ENCODE measurements at places on chromosomes 11 and 22. TPM values are rescaled to one million over a fixed set of nuclear protein-coding genes. Genes with fewer than 3 reads are reported as not detected.

The PIWIL4 gene
- 0.50 TPM for total RNA-seq

The KCNA4 gene
- total RNA-seq = 1.1 TPM

The BCR gene
- total RNA-seq = 28.0 TPM

The CNGA4 gene
- total RNA-seq = 0.18 TPM

The CD6 gene
- total RNA-seq = 5.7 TPM

The OR4D6 gene
- 0.59 TPM for total RNA-seq

The ST14 gene
- 0.25 TPM for total RNA-seq

The TMEM151A gene
- 8.3 TPM for total RNA-seq

The ARHGAP1 gene
- total RNA-seq = 56.2 TPM

The P2RY2 gene
- total RNA-seq = 3.6 TPM

The BLID gene
- total RNA-seq = 1.6 TPM

The MPZL2 gene
- 6.8 TPM for total RNA-seq

- peak; percentile 51 for ATAC-seq
These were observed 2.2 kb downstream of the CPT1B start for GRCh38 chr22:50576070-50576469.

DNA sequence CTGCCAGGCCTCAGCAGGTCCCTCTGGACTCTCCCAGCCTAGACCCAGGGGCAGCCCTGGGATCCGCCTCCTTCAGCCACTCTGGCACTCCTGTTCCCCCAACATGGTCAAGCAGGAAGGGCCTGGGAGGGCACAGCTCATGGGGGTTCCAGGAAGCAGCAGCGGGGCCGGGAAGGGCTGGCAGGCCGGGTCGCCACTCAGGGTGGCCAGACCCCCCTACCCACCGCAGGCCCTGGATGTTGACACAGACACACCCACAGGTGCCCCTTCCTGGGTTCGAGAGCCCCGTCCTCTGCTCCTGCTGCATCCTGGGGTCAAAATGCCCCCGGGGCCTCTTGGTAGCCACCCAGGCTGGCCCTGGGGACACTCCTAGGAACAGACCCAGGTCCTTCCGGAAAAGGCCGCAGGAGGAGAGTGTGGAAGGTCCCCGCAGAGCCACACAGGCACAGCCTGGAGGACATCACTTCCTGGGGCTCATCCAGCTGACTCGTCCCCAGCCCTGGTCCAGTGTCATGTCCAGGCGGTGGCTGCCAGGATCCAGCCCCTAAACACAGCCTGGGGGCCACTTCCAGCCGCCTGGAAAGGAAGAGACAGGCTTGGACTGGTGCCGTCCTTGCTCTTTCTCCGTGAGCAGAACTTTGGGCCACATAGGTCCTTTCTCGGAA, 6.8 kb upstream of the PIM3 start:
- no peak for ATAC-seq

GRCh38 chr22:17772249-17772957, 1.9 kb downstream of the BID start:
- ATAC-seq = peak; percentile 1

- ATAC-seq = no peak
These were observed 19.1 kb downstream of the WNT7B start for GRCh38 chr22:45957826-45958225.

GRCh38 chr22:34971456-34971855, 94.5 kb upstream of the ISX start:
- no peak for ATAC-seq

DNA sequence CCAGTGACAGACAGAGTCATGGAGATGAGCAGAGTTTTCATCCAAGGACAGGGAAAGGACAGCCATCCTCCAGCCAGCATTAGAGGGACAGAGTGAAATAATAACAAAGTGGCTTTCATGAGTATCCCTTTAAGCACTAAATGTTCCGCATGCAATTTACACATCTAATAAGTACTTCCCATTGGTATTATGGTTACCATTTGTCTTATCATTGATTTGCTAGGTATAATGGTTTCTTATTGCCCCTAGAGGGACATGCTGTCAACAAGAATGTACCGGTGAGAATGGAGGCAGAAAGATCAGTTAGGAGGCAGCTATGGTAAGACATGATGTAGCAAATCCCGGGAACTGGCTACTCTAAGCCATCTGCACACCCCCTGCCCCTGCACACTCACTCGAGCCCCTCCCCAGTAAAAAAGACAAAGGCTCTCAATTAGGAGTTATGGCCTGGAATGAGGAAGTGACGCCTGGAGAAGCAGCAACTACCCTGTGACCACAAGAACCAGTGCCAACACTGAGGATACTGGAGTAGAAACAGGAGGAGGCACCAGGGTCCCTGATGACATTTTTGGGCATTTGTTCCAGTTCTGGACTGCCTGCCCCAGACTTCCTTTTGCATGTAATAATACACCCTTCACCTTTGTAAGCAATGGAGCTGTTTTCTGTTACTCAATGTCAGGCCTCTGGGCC, 30.2 kb upstream of the HMGXB4 start:
- no peak for ATAC-seq

DNA sequence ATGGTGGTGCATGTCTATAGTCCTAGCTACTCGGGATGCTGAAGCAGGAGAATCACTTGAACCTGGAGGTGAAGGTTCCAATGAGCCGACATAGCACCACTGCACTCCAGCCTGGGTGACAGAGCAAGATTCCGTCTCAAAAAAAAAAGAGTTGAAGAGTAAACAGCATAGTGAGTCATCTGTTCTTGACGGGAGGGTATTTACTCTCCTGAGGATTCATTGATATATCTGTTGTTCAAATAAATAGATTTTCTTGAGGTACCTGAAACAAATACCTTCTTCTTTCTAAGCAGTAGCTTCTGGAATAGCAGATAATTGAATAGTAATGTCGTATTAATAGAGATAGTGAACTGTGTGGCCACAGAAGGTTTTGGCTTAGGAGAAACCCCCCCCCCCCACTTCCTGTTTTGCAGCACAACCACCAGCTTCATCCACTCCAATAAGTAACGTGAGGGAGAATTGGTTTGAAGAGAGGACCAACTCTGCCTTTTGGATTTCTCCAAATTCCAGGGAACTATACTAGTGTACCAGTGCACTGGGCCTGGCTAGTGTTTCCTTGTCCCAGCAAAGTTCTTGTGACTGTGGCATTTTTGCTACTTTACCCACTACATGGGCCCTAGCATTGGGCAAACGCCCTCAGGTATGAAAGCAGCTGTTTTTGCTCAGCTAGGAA, 90.0 kb downstream of the PRMT3 start:
- ATAC-seq = no peak

DNA sequence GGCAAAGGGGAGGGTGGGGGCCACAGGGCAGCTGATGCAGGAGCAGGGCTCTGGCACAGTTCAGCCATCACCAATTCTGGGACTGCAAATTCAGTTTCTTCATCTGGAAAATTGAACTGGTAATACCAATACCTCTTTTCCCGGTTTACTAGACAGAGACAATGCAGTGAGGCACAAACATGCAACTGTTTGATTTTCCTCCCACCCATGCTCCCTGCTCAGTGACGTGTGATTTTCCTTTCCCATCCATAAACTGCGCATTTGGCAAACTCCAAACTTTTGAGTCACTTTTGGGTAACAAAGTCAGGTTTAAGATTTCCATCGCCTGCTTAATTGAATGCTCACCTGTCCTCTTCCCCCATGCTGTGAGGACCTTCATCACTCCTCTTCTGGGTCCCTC, 23.2 kb downstream of the P2RY2 start:
- no peak for ATAC-seq

- ATAC-seq = no peak
These were observed 80.4 kb downstream of the LRRC4C start for GRCh38 chr11:41379084-41379483.

GRCh38 chr22:35197071-35197470, 60.2 kb upstream of the HMGXB4 start:
- ATAC-seq = no peak

GRCh38 chr11:96144553-96144952, 198.4 kb downstream of the MAML2 start:
- ATAC-seq = no peak

- ATAC-seq = no peak
These were observed 21.0 kb downstream of the PPIL2 start for GRCh38 chr22:21686634-21687393.

GRCh38 chr11:126338346-126339055, 17.0 kb upstream of the ST3GAL4 start:
- ATAC-seq = no peak

DNA sequence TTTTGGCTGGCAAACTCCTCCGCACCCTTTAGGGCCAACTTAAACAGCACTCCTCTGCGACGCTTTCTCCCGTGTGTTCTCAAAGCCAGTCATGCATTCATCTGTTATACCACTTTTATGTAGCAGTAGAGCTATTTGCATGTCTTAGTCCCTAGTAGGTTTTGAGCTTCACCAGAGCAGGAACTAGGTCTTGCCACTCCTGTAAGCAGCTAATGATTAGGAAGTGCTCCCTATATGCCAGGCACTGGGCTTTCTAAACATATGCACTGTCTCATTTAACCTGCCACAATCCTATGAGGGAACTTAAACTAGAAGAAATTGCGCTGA, 180.8 kb downstream of the DBX1 start:
- no peak for ATAC-seq

DNA sequence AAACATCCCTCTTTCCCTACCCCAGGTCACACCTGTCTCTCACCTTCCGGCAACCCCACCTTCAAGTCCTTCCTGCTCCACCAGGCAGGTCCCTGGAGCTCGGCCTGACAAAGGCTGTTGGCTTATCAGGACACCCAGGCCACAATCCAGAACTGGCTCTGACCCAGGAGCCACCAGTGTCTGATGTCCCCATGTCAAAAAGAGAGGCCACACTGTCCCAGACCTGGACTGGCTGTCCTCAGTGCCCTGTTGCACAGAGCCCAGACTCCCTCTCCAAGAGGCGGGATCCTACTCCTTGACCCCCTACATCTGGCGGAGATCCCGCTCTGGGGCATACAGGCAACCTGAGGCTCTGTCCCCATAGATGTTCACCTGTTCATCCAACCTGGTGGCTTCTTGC, 116.0 kb downstream of the MN1 start:
- no peak for ATAC-seq

DNA sequence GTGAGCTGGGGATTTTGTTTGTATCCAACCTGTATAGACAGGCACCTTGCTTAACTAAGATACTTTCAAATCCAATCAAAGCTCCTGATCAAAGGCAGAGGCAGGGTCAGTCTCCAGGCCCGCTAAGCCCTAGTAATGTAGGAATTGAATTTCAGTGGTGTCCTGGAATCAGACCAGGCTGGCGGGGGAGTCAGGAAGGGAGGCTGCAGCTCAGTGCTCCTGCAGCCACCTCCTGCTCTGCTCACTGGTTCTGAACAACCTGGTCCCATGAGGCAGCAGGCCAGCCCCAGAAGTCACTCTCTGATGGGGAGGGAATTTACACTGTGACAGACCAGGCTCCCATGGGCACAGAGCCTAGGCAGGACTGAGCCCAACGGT, 38.5 kb upstream of the GALNT18 start:
- ATAC-seq = peak; percentile 58

- peak; percentile 69 for ATAC-seq
These were observed 4.9 kb downstream of the LMO1 start for GRCh38 chr11:8258784-8259183.

DNA sequence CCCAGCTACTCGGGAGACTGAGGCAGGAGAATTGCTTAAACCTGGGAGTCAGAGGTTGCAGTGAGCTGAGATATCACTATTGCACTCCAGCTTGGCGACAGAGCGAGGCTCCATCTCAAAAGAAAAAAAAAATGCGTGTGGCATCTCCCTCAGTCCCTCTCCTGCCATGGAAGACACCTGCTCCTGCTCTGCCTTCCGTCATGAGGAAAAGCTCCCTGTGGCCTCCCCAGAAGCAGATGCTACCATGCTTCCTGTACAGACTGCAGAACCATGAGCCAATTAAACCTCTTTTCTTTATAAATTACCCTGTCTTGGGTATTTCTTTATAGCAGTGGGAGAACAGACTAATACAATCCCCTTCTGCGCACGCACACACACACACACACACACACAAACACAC, 249.4 kb downstream of the MN1 start:
- ATAC-seq = no peak

DNA sequence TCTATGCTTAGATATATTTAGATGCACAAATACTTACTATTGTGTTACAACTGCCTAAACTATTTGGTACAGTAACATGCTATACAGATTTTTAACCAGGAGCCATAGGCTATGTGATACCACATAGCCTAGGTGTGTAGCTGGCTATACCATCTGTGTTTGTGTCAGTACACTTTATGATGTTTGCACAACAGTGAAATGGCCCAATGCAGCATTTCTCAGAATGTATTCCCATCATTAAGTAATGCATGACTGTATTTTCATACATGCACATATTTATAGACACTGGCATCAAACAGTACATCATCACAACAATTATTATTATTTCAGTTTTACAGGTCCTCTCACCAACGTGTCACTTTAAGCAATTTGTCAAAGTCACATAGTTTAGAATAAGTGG, 979.5 kb upstream of the TENM4 start:
- no peak for ATAC-seq

DNA sequence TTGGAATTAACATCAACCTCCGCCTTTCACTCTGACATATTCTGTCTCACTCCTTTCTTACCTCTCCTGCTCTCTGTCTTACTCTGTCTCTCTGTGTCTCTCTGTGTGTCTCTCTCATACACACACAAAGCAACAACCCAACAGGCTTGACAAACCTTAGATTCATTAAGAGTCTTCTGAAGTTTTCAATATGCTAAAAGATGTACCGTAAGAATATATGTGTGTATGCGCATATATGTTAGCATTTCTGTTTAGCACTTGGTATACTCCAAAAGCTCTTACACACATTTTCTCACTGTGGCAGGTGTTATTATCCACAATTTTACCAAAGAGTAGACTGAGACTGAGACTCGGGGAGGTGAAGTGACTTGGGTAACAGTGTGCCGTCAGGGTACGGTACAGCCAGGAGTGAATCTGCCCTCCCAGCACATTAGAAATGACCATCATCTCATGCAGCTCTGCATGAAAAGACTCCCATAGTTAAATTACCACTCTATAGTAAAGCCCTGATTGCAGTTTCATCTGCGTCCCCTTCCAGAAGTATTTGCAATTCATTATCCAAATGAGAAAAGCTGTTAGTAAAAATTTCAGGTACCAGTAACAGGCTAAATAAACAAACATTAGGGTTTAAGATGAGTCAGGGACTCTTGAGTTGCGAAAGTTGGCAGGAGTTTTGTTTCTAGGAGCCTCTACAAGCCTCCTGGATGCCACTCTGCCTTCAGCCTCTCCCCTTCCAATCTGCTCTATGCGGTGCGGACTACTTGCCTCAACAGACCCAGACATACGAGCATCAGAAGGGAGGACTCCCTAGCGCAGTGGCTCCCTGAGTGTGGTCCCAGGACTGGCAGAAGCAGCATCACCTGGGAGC, 195.2 kb upstream of the TMEM45B start:
- no peak for ATAC-seq

DNA sequence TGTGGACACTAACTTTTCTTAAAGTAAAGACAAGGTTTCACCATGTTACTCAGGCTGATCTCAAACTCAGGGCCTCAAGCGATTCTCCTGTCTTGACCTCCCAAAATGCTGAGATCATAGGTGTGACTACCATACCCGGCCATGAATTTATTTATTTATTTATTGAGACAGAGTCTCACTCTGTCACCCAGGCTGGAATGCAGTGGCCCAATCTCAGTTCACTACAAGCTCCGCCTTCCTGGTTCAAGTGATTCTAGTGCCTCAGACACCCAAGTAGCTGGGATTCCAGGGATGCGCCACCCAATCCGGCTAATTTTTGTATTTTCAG, 29.7 kb upstream of the PCF11 start:
- no peak for ATAC-seq
